Fibroblast of villous mesenchyme (primary cell): ENCODE measurements at places on chromosomes 6 and 20.

DNA sequence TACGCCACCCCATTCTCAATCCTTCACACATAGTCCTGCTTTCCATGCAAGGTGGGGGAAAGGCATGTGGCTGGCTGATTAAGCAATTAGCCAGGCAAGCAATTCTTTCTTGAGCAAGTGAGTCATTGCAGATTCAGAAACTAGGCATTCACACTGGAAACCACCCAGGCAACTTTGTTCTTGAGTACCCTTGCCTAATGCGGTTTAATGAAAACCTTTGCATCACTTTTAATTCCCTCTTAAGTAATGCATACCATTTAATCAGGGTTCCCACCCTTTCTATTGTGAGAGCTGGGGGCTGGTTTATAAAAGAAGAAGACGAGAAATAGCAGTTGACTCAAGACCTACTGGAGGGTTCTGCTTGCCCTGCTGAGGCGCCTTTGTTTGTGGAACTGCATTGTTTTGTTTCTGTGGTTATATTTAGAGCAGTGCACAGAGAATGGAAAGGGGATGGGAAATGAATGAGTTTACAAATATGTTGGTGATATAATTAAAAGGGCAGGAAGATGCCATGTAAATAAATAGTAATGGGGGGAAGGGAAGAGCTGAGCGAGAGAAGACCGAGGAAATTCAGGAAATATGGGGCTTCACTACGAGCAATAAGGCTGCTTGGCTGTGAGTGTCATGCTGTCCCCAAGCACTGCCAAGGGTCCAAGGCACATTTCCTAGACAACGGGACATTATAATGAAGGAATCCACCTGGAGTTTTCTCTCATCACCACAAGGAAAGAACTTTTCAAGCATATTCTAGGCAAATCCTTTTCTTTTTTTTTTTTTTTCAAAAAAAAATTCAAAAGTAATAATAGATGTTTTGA, 48.8 kb upstream of the TSHZ2 start:
- peak; percentile 88 for DNase-seq

DNA sequence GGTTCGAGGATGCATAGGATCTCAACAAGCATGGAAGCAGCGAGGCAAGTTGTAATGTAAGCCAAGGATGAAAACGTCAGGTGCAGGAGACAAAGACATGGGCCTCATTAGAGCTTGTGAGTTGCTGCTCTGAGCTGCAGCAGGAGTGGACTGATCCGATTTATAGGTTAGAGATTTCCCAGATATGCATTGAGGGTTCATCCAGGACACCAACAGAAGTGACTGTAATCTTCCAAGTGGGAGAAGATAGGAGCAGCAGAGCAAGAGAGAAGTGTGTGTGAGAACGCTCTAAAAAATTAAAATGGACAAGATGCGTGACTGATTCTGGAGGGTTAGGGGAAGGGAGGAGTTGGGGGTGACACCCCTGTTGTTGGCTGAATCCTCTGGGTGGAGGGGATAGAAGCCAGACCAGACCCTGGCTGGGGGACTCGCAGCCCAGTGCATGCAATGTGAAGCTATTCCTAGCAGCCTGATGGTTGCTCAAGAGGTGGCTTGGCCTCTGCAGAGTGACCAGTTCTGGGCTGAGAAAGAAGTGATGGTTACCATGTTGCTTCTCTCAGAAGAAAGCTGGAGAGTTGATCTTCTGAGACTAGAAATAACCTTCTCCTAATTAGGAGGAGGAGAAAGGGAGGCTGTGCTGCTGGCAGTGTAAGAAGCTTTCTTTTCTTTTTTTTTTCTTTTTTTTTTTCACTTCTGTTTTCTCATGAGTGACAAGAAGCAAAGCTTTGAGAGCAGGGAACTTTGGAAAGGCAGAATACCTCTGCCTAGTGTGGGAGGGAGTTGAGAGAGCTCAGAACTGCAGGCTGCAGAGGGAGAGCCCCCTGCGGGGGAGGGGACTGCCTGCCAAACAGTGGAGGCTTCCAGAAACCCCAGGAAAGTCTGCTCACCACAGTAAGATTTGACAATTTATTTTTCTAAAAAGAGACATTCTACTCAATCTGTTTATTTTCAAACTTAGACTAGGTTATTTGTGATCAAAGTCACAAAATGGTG, 116.9 kb downstream of the SLX4IP start:
- DNase-seq = no peak

DNA sequence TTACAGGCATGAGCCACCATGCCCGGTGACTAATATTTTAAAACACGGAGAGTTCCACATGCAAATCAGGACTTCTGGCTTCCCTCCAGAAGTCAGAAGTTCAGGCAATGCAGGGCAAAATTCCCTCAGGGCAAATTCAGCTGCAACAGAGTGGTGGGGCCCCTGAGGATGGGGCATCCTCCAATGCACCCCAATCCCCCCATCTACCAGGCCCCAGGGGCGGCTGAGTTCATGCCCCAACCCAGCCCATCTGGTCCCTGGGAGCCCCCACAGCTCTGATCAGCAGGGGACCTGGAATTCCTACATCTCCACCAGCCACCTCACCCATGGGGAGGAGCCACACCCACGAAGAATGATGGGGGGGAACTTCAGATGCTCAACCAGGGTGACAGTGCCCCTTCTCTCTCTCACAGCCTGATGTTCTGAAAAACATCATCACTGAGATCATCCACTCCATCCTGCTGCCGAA, 22.6 kb downstream of the BPIFB1 start:
- no peak for DNase-seq

DNA sequence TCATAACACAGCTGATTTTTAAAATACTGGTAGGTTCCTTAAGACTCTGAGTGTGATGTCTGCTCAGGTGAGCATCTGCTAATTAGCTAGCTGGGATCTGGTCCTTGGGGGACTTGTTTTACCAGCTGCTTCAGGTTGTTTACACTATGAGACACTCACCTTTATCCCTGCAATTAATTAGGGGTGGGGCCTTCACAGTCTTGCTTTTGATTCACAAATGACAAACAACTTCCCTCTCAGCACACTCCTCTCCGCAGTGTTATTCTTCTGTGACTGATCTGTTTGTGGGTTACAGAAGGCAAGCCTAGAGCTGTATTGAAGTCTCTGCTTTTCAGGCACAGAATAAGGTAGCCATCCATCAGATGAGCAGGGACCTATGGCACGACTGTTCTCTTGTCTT, 62.0 kb upstream of the CD83 start:
- no peak for DNase-seq

DNA sequence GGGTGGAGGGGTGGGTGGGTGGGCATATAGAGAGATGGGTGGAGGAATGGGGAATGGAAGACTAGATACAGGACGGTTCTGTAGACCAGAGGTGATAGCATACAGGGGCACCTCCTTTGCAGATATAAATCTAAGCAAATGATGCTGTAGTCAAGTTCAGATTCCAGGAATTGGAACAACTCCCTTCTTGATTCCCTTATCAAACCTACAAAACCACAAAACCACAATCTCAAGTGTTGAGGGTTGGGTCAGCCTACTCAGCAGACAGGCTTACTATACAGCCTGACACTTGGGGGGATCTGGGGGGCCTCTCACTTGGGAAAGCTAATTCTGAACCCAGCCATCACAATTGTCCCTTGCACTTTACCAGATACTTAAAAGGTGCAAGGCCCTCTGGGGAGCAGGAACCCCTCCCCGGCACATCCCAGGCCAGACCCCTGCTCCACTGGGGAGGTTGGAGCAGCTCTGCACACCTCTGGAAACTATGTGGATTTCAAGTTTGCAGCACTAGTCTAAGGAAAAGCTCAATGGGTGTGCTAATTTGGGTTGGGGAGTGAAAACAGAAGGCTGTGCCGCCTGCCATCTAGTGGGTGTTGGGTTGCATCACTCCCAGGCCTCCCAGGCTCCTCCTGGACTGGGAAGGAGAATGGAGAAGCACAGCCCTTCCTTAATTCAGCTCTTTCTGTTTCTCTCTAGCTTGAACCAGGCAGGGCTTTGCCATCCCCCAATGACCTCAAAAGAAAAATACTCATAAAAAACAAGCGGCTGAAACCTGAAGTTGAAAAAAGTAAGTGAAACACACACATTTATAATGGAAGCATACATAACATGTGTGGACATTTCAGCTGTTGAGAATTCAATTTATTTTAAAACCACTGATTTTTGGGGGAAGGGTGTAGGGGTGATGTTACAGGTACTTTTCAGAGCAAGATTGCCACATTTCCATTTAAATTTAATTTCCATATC, 121.2 kb upstream of the LAMP5 start:
- DNase-seq = peak; percentile 67

- no peak for DNase-seq
Measured at GRCh38 chr6:43058531-43058930, 703 bp downstream of the MRPL2 start.

- DNase-seq = no peak
Measured at GRCh38 chr20:13291157-13291556, 70.1 kb downstream of the ISM1 start.

- DNase-seq = no peak
Measured at GRCh38 chr20:9397928-9398327, 116.5 kb upstream of the LAMP5 start.

DNA sequence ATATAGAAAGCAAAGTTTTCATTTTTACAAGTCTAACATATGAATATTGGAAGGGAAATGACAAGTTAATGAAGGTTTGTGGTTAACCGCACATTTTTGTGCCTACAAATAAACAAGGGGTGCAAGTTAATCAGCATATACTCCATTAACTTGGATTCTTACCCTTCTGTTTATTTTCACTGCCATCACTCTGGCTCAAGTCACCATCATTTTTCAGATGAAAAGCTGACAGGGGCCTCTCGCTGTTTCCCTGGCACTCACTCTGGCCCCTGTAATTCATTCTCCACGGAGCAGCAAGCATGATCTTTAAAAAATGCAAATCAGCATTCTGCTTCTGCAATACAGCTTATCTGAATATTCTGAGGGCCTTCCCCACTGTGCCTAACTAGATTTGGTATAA, 29.8 kb downstream of the APCDD1L start:
- DNase-seq = no peak

GRCh38 chr6:22437665-22438064, 131.7 kb upstream of the HDGFL1 start:
- no peak for DNase-seq

- DNase-seq = no peak
Measured at GRCh38 chr20:50783390-50783789, 11.5 kb upstream of the BCAS4 start.

- DNase-seq = no peak
Measured at GRCh38 chr6:1598433-1598832, 11.3 kb upstream of the FOXC1 start.

GRCh38 chr20:62553838-62554161, 78.0 kb upstream of the GATA5 start:
- no peak for DNase-seq

DNA sequence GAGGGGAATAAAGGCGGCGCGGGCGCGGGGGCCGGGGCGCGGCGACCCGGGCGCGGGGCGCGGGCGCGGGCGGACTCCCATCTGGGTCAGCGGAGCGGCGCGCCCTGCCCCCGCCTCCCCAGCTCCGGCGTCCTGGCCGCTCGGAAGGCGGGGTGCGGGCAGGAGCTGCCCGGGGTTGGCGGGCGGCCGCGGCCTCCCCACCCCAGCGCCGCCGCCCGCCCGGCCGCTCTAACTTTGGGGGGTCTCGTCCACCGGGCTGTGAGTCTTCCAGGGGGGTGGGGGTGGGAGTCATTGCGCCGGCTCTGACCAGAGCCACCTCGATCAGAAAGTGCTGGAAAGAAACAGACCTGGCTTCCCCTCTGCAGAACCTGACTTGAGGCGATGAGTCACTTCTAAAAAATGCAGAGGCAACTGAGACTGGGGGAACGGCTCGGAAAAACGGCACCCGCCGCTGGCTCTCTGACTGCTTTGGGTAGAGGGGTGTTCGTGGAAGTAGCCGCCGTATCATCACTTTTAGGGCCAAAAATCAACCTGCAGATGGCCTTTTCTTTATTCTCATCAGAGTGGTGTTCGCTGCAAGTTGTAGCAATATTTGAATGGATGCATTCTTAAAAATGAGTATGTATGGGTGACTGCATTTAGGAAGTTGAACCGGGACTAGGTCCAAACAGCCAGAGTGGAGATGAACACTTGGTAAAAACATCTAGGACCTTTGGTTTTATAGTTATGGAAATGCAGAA, 667 bp downstream of the CAP2 start:
- peak; percentile 61 for DNase-seq

DNA sequence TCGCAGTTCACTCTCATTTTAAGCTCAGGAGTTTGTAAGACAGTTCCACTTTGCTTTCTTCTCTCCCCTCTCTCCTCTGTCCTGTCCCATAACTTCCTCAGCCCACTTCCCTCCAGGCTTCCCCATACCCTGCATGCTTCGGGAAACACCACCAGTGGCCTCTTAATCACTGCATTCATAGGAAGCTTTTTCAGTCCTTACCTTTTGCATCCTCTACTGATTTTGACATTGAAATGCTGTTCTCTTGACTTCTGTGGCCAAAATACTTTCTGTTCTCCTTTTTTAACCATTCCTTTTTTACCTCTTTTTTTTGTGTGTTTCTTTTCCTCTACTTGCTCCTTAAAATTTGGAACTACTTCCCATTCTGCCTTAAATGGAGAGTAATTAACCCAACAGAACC, 69.7 kb downstream of the HIVEP1 start:
- no peak for DNase-seq

- peak; percentile 97 for DNase-seq
Measured at GRCh38 chr6:13395272-13396237, 67.2 kb upstream of the TBC1D7 start.
